ENCODE measurements at places on chromosomes 4 and X.

- no peak for DNase-seq
These were observed 124.0 kb downstream of the IRF2 start for GRCh38 chr4:184350213-184350817.

DNA sequence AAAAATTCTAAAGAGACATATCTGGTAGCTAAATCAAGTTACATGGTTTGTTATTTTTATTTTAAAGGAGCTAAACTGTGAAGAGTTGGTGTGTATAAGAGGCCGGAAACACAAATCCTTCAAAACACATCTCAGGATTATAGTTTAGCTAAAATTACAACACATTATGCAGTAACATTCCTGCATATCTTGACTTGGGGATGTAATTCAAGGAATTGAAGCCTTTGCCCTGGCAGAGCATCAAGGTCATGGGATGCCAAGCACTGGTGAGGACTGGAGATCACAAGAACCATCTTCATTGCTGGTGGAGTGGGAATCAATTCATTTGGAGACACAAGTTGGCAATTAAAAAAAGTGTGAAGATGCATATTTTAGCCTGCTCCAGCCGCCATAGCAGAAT is 86.8 kb upstream of the LSM6 start:
- no peak for DNase-seq

DNA sequence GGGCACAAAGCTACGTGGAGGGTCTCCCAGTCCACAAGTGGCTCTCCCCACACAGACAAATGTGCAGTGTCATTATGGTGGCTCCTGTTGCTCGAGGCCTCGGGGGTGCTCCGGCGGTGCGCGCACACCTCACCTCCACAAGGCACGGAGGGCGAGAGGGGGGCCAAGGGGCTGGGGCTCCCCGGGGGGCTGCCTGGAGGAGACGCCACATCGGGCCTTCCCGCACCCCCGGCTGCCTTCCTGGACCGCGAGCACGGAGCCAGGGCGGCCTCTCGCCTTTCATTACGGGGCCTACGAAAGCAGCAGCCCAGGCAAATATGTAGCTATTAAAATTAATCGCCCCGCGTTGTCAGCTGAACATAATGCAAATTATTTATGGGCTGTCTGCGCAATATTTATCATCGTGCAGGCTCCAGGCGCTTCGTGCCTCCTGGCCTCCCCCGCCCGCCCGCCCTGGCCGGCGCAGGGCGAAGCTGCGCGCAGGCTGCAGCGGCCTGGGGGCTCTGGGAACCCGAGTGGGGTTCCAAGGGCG is 70.8 kb upstream of the BCOR start:
- DNase-seq = peak; percentile 78

- peak; percentile 34 for DNase-seq
These were observed 1.3 kb downstream of the CHST7 start for GRCh38 chrX:46574774-46575381.

- DNase-seq = no peak
These were observed 457.1 kb upstream of the BOD1L1 start for GRCh38 chr4:14084598-14084997.

- DNase-seq = peak; percentile 74
These were observed 212.4 kb upstream of the TTC29 start for GRCh38 chr4:147157860-147158701.

- no peak for DNase-seq
These were observed 181.4 kb upstream of the NEIL3 start for GRCh38 chr4:177128306-177128705.

- DNase-seq = no peak
These were observed 588.0 kb downstream of the CCSER1 start for GRCh38 chr4:90715242-90715641.

- DNase-seq = no peak
These were observed 23.4 kb upstream of the STBD1 start for GRCh38 chr4:76282941-76283689.

DNA sequence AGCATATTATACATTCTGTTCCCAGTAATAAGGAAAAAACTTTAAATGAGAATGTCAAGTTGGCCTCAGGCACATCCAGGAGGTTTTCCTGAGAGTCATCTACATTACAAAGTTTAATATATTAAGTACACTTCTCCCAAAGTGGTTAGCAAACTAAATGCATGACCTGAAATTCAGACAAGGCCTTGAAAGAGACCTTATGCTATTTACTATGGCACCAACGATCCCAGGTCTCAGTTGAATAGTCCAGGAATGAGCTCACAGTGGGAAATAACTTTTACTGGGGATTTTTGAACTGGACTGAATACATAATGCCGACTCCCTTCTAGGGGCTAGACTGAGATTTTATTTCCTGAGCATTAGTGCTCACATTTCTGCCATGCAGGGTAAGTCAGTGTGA is 1577.5 kb upstream of the PCDH7 start:
- DNase-seq = no peak
